NCI-H524 treated with DMSO at 0.1 percent for 48 hours (cell line): ENCODE measurements at places on chromosomes 1 and 21.

DNA sequence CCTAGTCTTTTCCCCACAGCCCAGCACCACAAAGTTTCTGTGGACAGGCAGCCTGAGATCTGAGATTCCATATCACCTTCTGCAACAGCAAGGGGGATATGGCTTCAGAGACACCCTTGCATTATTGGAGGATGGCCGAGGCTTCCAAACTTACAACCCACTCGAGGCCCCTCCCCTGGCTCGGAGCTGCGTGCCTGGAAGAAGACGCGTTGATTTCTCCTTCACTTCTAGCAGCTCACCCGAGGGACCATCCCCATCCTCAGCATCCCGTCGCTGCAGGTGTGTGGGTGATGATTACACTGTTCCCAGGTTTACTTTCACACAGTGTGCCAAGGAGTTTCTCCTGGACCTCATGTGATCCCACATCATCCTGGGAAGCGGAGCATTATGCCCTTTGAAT, 277.9 kb downstream of the MATN1 start:
- no peak for DNase-seq

DNA sequence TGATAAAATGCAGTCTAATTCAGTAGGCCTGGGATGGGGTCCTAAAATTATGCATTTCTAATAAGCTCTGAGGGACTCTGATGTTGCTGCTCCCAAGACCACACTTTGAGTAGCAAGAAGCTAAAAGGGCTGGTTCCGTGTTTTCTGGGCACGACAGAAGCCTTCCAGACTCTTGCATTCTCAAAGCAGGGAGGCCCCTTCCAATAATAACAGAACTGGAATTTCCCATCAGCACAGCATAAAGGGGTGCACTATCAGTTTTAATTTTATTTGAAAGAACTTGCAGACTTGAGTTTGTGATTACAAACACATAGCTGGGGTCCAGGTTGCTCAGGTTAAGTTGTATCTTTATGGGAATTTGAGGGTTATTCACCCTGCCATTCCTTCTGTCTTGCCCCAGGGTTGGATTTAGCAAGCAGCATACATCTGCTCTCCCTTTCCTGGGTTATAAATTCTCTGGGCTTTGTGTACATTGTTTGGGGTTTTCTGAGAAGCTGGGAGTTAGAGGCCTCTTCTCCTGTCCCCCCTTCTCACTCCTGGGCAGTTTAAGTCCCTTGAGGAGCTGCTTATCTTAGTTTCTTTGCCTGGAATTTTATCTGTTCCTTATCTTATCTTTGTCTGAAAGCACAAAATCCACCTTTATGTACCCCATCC, 94.2 kb upstream of the SLC2A1 start:
- DNase-seq, result no peak

- DNase-seq, result no peak
Measured at GRCh38 chr1:55311057-55311641, 96.0 kb upstream of the USP24 start.

- DNase-seq, result no peak
Measured at GRCh38 chr1:184482136-184482535, 95.3 kb downstream of the C1orf21 start.

DNA sequence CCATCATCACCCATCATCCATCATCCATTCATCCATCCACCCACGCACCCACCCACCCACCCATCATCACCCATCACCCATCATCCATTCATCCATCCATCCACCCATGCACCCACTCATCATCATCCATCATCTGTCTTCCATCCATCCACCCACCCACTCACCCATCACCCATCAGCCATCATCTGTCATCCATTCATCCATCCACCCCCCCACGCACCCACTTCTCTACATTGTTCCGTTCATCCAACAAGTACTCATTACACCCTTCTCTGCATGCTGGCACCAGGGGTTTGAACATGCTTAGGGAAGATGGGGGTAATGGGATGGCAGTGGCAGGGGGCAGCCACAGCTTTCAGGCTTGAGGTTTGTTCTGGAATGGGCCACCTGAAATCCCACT, 82.1 kb downstream of the ADARB1 start:
- no peak for DNase-seq

GRCh38 chr1:82690411-82690810, 889.7 kb downstream of the ADGRL2 start:
- DNase-seq, result no peak
